Stimulated activated CD4-positive, alpha-beta T cell treated with anti-CD3 and anti-CD28 coated beads, Interleukin-1b, Interleukin-23, amount 100 ng/mL, for 1 hour (primary cell): ENCODE measurements at places on chromosomes 7 and 10.

DNA sequence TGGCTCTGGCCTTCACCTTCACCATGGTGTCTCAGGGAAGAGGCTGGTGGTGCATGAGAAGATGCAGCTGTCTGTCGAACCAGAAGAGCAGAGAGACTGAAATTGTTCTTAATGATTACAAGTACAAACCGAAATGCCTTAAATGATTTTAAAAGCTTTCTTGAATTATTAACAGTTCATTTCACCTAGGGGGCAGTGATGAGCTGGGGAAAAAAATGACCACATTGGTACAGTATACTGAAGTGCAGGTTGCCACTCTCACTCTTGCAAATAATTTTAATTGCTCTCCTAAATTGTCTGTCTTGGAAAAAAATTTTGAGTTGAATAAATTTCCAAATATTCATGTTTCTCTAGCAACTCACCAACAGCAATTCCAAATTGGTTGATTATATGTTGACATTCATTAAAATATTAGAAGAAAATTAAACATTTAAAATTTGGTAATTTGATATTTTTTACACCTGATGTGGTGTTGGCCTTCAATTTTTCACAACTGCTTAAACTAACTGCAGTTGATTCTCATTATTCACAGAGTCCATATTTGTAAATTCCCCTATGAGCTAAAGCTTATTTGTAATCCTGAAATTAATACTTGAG, 692.6 kb downstream of the ZWINT start:
- DNase-seq = no peak

DNA sequence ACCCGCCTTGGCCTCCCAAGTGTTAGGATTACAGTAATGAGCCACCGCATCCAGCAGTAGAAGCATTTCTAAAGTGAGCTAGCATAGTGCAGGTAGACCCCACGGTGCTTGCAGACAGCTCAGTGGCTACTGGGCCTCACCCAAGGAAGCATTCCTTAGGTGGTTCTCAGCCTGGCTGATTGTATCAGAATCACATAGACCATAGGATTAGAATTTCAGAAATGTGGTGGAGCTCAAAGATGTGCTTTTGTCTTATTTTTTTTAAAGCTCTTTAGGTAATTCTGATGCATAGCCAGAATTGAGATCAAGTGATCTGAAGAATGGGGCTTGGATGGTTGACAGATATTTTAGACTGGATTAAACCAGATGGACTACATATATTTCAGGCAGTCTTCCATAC, 10.9 kb downstream of the ANLN start:
- DNase-seq = no peak

DNA sequence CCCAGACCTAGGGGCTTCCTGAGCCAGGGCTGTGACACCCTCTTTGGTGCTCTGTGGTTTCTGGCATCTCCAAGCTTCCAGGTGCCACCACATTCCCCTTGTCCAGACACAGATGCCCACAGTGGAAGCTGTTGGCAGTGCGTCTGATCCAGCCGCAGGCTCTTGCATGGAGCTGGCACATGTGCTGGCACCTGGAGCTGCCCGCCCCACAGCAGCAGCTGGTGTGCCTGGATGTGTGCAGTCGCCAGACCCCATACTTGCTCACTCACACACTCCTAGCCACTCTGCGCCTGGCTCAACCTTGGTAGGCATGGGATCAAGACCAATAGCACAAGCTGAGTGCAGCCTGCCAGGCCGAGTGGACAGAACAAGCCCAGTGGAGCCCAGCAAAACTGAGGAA, 106.5 kb downstream of the LYZL1 start:
- no peak for DNase-seq

- DNase-seq = no peak
Measured at GRCh38 chr10:124465777-124466488, 4.3 kb downstream of the LHPP start.
